Frontal cortex (tissue), 4 donors: ENCODE measurements at places on chromosomes 5 and 9.

GRCh38 chr5:150619359-150620230, 20.9 kb upstream of the SYNPO start:
- DNase-seq = no peak

GRCh38 chr5:39396843-39397242, 27.9 kb downstream of the DAB2 start:
- no peak for DNase-seq

- no peak for DNase-seq
Observed at GRCh38 chr9:132894346-132894745, 15.6 kb downstream of the SPACA9 start.

GRCh38 chr5:84301535-84301934, 83.1 kb downstream of the EDIL3 start:
- no peak for DNase-seq

DNA sequence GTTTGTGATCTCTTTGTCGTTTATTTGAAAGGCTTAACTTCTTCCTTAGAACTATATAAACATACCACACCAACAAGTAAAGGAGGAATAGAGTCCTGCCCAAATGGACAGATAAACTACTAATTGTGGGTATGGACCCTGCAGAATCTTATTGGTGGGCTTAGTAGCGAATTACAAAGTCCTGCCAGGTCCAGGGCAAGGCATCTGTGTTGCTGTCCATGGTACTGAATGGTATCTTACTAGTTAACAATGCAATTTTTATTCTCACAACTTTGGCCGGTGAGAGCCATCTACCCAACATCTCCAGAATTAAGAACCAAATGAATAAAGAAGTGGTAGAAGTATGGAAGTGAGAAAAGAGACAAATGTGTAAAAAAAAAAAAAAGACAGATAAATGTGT, 1782.4 kb upstream of the WWC1 start:
- DNase-seq = no peak

- no peak for DNase-seq
Observed at GRCh38 chr9:129406278-129407225, 214.3 kb downstream of the C9orf50 start.

- DNase-seq = no peak
Observed at GRCh38 chr9:79674052-79674777, 102.5 kb downstream of the TLE4 start.

GRCh38 chr9:125987420-125987819, 240.2 kb downstream of the PBX3 start:
- DNase-seq = no peak

- no peak for DNase-seq
Observed at GRCh38 chr9:7778851-7779600, 20.6 kb downstream of the DMAC1 start.

DNA sequence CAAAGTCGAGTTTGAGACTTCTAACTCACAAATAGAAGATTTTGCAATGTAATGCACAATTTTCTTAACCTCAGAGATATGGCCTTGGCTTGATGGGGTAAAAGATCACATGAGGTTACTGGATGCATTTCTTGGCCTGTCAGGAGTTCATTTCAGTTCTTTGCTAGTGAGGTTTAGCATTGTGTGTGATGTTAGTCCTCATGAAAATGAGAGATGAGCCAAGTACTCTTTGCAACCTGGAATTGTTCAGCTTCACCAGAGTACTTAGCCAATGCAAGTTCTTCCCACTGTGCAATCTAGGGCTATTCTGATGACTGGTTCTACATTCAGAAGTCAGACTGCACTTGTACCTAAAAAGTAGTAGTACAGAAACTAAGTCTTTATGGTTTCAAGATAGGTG, 24.9 kb downstream of the GNAQ start:
- no peak for DNase-seq

- DNase-seq = no peak
Observed at GRCh38 chr5:180568914-180569313, 22.4 kb downstream of the SCGB3A1 start.

- no peak for DNase-seq
Observed at GRCh38 chr9:127154003-127154389, 31.6 kb upstream of the ANGPTL2 start.

DNA sequence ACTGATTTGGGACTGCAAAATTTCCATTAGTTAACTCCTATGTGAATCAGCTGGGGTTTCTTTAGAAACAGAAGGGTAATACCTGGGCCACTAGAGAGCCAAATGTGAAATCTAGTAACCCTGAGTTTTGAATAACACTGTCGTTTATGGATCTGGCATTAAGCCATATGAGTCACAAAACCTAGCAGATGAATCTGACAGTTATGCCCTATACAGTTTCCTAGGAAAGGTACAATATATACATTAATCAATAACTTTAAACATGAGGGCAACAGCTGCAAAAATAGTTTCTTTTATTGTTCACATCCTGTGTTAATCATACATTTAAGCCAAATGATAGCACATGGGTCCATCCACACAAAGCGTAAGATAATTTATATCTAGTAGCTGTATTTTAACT, 56.9 kb downstream of the PAM start:
- DNase-seq = no peak

- no peak for DNase-seq
Observed at GRCh38 chr9:122213102-122213588, 15.6 kb downstream of the LHX6 start.

DNA sequence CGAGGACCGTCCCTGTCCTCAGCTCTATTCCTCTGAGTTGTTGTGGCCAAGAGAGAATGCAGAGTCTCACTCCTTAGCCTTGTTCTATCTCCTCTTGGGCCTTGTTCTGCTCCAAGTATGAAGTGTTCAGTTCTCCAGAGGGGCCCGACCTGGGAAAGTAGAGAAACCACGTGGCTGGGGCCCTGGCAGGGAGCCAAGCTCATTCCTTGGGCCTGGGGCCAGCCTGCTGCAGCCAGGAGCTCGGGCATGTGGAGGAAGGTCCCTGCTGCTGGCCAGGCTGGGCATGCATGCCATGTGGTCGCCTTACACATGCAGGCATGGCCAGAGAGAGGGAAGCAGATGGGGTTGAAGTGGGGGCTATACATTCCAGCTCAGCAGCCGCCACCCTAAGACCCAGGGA, 60.7 kb downstream of the COL27A1 start:
- no peak for DNase-seq

- no peak for DNase-seq
Observed at GRCh38 chr9:34405719-34406118, 29.0 kb upstream of the MYORG start.

GRCh38 chr5:2901096-2901495, 149.6 kb upstream of the IRX2 start:
- DNase-seq = no peak

DNA sequence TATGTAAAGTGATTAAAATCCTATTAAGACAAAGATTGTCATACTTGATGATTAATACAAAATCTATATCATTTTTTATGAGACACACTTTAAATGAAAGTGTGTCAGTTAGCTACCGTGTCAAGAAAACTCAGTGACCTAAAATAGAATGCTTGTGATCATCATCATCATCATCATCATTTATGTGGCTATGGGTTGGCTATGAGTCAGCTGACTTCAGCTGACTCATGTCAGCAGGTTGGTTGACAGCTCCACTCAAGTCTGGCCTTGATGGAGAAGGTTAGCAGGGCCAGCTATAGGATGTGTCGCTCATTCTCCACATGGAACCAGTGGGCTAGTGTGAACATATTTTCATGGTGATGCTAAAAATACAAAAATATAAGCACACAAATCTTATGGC, 43.8 kb upstream of the ZNF300 start:
- DNase-seq = no peak

- DNase-seq = no peak
Observed at GRCh38 chr9:99809586-99810319, 11.9 kb upstream of the NR4A3 start.
